ENCODE measurements at places on chromosomes 4 and X.

- DNase-seq = no peak
Measured at GRCh38 chrX:150406596-150406995, 43.5 kb downstream of the MAMLD1 start.

- DNase-seq = no peak
Measured at GRCh38 chr4:15901007-15901406, 37.5 kb downstream of the FGFBP1 start.

DNA sequence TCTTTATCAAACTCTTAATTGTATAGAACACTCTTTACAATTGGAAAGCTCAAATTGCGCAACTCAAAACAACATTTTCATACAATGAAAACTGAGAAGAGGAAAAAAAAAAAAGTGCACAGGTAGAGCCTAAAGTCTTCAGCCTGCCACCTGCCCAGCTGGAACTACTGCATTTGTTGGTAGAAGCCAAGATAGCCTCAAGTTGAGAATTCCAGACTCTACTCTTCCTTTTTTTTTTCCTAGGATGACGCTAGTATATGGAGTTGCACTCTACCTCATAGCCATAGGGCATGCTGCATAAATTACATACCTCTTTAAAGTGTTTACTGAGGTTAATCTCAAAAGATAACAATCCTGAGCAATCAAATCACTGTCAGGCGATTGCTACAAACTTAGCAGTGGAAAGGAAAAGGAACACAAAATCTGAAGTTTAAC is 13.6 kb downstream of the ABCG2 start:
- DNase-seq = no peak

DNA sequence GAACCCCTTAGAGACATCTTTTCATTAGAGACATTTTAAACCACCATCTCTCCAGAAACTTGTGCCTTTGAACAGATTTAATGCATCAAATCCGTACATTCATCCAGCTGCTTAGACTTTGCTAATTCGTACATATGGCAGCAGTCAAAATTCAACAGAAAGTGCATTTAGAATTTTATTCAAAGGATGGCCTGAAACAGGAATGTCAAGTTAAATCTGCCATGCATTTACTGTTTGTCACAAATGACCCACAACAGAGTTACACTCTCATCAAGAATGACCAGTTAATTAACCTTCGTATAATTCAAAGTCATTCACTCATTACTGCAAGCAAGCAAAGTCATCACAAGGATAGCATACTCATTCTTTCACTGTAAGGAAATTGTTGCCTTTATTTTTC is 284.3 kb downstream of the SLC7A11 start:
- no peak for DNase-seq

DNA sequence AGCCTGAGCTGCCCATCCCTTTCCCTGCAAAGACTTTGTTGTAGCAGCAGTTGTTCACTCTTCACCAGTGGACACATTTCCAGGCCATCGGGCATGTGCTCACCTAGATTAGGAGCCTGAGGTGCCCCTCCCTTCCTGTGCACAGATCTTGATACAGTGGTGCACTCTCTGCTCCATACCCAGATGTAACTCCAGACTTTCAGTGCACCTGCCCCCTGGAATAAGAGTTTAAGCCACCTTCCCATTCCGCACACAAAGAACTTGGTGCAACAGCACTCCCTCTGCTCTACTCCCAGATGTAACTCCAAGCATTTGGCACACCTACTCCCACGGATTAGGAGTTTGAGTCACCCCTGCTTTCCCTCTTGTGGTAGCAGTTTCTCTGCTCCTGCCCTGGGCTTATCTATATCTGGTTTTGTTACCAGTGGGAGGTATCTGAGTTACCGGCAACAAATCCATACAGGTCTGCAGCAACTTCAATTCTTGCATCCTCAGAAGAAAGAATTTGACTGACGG is 36.0 kb upstream of the PLK4 start:
- no peak for DNase-seq

DNA sequence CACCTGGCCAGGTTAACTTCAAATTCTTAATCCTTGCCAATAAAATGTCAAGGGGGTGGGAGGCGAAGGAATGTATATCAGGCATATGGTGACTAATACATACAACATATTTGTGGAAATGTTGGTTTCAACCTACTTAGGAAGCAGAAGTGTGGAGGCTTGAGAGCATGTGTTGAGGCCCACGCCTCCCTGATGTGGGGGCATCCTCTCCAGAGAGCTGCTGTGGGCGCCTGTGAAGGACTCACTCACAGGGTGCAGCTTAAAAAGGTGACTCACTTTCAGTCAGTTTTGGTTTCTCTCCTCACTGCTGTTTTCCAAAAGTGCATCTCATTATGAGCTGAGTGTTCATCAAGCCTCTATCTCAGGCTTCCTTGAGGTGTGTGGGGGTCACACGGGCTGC is 27.5 kb downstream of the LNX1 start:
- no peak for DNase-seq

DNA sequence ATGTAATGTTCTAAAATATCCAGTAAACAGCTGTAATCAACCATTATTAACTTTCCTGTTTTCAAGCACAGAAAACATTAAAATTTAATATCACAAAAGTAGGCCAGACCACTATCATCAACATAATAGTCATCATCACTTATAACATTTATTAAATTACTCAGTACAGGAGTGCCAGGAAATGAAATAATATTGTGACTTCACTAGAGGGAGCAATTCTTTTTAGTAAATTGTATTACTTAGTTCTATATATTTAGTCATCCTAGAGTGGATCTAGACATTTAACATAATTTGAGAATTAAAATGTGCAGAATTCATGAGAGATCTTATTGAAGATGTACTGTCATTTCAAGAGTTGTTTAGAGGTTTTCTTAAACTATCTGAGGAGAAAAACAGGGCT is 33.6 kb downstream of the PITX2 start:
- DNase-seq = no peak

DNA sequence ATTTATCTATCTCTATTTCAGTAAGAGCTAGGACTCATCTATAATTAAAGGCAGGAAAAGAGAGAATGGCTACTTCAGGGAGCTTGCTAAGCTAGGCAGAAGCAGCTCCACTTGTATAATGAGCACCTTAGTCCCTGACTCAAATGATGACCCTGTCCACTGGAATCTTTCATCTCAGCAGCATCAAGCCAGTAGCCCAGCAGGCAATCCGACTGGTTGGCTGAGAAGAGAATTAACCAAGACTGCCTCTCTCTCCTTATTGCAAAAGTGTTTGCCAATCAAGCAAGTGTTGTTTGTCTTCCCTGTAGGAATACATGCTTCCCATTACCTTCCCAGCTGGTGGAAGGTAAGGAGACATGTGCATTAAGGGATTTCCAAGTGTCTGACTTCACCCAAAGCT is 3.9 kb upstream of the SPOCK3 start:
- DNase-seq = no peak

DNA sequence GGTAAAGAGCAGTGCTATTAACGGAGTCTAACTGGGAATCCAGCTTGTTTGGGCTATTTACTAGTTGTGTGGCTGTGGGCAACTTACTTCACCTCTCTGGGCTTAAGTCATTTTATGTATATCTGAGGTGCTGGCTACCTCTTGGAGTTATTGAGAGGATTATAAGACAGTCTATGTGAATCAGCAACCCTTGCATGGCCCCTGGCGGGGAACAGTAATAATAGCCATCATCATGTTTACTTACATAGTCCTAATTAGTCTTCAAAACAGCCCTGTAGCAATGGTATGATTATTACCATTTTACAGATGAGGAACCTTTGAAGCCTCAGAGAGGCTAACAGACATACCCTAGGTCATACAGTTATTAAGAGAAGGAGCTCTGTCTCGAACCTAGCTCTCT is 1.5 kb downstream of the HPRT1 start:
- DNase-seq = no peak
